ENCODE measurements at places on chromosomes 16 and 17.

DNA sequence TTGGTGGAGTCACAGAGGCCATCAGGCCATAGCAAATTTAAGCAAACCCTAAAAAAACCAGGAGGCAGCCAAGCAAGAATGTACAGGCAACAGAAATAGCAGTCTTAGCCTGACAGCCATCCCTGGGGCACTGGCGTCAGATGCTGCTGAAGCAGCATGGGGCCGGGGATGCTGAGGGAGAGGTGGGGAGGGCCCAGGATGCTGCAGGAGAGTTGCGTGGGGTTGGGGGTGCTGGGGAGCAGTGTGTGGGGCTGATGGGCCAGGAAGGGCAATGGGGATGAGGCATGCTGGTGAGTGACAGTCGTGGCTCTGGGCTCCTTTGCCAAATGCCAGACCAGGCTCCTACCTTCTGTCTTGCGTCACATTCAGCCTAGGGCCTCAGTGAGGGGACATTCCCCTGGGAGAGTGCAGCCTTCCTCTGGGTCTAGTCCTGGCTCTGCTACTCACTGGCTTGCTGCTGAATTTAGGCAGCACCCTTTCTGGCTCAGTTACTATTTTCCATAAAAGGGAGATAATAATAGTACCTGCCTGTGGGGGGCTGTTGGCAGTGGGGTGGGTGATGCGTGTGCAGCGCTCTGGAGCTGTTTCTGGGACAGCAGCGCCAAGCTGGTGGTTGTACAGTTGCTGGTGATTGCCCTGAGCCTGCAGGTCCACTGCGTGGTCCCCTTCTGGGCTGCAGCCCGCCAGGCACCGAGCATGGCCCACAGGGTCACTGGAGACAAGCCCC is 88.1 kb downstream of the AMFR start:
- H3K27me3 ChIP-seq = no peaks in the 10 kb centered on the region
- no peak for DNase-seq
- no peak overlapping the region for H3K4me3 ChIP-seq

DNA sequence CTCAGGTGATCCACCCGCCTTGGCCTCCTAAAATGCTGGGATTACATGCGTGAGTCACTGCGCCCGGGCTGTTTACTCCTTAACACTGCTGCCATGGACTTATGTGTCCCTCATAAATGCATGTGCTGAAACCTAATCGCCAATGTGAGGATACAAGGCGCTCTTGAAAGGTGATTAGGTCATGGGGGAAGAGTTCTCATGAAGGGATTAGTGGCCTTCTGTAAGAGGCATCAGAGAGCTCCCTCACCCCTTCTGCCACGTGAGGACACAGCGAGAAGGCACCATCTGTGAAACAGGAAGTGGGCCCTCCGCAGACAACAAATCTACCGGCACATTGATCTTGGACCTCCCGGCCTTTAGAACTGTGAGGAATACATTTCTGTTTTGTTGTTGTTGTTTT is 19.1 kb downstream of the ITPRIPL2 start:
- H3K4me1 ChIP-seq = no peaks in the 10 kb centered on the region
- no peak overlapping the region for H3K4me3 ChIP-seq
- H3K36me3 ChIP-seq = no peaks in the 10 kb centered on the region
- no peaks in the 10 kb centered on the region for H3K27me3 ChIP-seq

GRCh38 chr16:35713762-35714650 is 2254.6 kb downstream of the TP53TG3F start:
- H3K27me3 ChIP-seq = no peaks in the 10 kb centered on the region
- H3K27ac ChIP-seq = no peak overlapping the region
- no peak for DNase-seq
- H3K36me3 ChIP-seq = no peaks in the 10 kb centered on the region

GRCh38 chr17:48757524-48757961 is 29.0 kb upstream of the HOXB13 start:
- H3K4me1 ChIP-seq = no peaks in the 10 kb centered on the region
- no peak overlapping the region for H3K27ac ChIP-seq
- no peaks in the 10 kb centered on the region for H3K36me3 ChIP-seq
- peaks cover 100% of the 10 kb centered on the region for H3K27me3 ChIP-seq

DNA sequence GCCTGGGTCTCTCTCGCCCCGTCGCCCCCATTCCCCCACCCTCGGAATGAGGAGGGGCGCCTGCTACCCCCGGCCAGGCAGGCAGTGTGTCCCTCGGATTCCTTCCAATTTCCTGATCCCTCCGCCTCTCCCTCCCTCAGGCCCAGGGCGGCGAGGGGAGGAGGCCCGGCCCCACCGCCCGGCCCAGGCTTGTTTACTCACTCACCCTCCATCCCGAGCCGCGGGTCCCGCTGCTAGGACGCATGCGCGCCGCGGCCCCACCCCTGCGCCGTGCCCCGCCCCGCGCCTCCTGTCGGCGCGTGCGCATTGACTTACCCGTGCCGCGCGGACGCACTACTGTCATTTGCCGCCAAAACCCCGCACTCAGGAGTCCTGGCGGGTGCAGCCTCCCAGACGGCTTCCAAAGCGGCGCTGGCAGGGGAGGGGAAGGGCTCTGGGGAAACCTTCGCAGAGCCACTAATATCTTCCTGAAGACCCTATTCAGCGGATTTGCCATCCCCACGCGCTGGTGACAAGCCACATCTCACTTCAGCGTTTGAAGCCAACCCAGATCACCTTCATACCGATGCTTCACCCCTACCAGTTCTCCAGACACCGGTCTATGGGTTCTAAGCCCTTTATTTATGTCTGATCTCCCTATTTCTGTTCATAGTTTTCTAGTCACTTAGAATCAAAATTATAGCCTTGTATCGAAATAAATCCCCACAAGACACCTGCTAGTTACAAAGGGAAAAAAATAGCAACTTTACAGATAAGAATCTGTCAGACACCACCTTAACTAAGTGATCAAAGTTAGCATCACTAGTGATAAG is at the start of gene EZH1:
TSS of gene EZH1 (minus strand) at position 235 of the 812 bp plus-strand sequence. CDS start 16,099 bp downstream, outside the sequence.
- peaks cover 10% of the 10 kb centered on the region for H3K4me1 ChIP-seq
- peak; percentile 95 for DNase-seq
- H3K4me3 ChIP-seq = peak within 1 kb of the TSS; percentile 76
- peak within 1 kb of the TSS; percentile 96 for H3K27ac ChIP-seq
- no peaks in the 10 kb centered on the region for H3K36me3 ChIP-seq

DNA sequence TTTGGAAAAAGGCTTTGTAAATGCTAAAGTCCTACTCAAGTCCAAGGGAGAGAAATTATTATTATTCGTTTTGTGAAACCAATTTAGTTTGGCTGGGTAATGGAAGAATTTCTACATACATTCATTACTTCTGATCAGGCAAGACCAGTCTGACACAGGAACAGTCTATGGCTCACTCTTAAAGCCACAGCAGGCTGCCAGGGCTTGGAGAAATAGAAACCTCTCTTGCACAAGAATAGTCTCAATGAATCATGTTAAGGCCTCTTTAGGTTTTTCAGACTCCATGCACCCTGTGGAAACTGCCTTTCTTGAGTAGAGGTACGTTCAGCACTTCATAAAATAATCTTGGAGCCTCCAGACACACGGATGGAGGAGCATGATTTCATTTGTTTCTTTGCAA is 167.7 kb downstream of the IRX3 start:
- H3K27ac ChIP-seq = no peak overlapping the region
- no peaks in the 10 kb centered on the region for H3K4me1 ChIP-seq

DNA sequence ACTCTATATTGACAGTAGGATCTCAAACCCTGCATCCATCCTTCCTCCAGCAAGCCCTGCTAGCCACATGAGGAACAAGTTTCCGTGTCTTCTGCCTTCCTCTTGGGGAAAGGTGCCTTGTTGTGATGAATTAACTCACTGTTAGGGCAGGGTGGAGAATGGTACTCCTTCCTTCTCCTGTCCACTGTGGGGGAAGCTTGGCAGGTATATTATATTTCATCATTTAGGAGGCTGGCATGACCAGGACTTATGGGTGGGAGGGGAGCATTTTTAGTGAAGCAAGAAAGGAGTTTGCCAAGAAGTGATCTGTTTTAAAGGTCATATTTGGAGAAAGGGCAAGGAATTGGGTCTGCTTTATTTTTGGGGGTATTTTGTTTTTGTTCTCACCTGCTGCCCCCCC is 9.3 kb upstream of the CDC6 start:
- no peak overlapping the region for H3K27ac ChIP-seq
- H3K36me3 ChIP-seq = peaks cover 31% of the 10 kb centered on the region
- no peak for DNase-seq
- no peaks in the 10 kb centered on the region for H3K27me3 ChIP-seq
- no peaks in the 10 kb centered on the region for H3K4me1 ChIP-seq

- no peak overlapping the region for H3K4me3 ChIP-seq
- no peaks in the 10 kb centered on the region for H3K27me3 ChIP-seq
- DNase-seq = no peak
- H3K4me1 ChIP-seq = peaks cover 30% of the 10 kb centered on the region
- peak overlapping the region; percentile 99 for H3K27ac ChIP-seq
- no peaks in the 10 kb centered on the region for H3K36me3 ChIP-seq
Observed at GRCh38 chr16:57516773-57517172, 19.6 kb downstream of the CCDC102A start.

GRCh38 chr16:87681981-87682570 is 79.8 kb downstream of the JPH3 start:
- DNase-seq = peak; percentile 78
- H3K27me3 ChIP-seq = no peaks in the 10 kb centered on the region
- H3K27ac ChIP-seq = no peak overlapping the region
- H3K4me1 ChIP-seq = no peaks in the 10 kb centered on the region

GRCh38 chr16:80006241-80007215 is 406.0 kb upstream of the MAF start:
- H3K27ac ChIP-seq = no peak overlapping the region
- peaks cover 83% of the 10 kb centered on the region for H3K27me3 ChIP-seq
- H3K4me3 ChIP-seq = no peak overlapping the region
- no peaks in the 10 kb centered on the region for H3K4me1 ChIP-seq

DNA sequence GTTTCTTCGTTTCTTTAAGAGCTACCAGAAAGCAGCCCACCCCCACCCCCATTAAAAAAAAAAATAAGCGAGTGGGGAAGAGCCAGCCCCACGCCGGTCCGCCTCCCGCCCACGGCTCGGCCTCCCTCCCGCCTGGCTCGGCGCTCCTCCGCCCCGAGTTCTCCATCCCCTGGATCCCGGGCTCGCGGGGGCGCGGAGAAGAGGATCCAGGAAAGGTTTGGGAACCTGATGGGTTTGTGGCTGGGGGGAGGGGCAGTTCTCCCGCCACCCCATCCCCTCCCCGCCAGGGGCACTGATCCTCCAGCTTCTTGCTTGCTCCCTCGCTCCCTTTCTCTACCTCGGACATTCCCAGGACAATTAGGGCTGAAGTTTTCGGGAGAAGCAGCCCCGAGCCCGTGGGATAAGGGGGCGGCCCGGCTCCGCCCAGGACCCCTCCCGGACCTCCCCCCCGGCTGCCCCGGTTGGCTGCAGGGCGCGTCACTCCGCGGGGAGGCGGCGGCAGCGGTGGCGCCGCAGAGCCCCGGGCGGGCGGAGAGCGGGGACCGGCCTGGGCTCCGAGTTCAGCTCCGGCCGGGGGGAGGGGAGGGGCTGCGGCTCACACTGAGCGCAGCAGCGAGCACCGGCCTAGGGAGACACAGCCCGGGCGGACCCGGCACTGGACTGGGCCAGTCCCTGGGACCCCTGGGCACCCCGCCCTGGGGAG is 1.0 kb upstream of the SALL1 start:
- peak; percentile 95 for DNase-seq
- H3K27me3 ChIP-seq = peaks cover 11% of the 10 kb centered on the region
- H3K27ac ChIP-seq = peak overlapping the region; percentile 89
- H3K4me3 ChIP-seq = peak overlapping the region; percentile 68
- H3K36me3 ChIP-seq = no peaks in the 10 kb centered on the region
- peaks cover 42% of the 10 kb centered on the region for H3K4me1 ChIP-seq

DNA sequence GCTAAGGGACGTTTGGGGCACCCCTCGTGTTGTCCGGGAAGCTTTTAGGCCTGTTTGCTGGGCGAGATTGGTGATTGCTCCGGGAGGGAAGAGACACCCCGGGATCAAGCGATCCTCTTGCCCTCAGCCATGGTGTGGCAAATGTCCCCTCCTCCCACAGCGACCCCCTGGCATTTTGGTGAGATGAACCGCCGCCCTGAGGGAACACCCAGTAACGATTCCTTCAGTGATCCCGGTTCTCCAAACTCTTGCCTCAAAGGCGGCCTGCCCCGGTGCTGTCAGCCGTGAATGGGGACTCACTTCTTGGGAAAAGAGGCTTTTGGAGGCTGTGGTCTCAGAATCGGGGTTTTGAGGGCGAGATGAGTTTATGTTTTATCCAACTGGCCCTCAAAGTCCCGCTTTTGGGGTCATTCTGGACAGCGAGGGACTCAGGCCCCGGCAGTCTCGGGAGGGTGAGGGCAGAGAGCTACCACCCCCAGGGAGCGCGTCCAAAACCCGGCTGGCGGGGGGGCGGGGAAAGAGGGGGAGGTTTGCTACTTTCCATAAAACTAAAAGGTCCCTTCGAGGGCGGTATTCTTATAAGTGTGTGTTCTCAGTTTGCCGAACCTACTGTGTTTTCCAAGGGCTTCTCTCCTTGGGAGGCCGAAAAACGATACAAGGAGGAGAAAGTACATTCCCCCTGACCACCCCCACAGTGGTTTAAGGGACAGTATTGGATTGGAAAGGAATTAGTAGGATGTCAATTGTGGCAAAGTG is 232.7 kb downstream of the MRTFB start:
- peaks cover 22% of the 10 kb centered on the region for H3K4me1 ChIP-seq
- peak overlapping the region; percentile 90 for H3K4me3 ChIP-seq
- no peak overlapping the region for H3K27ac ChIP-seq

GRCh38 chr17:68660302-68660701 is 59.1 kb upstream of the FAM20A start:
- H3K27me3 ChIP-seq = no peaks in the 10 kb centered on the region
- H3K27ac ChIP-seq = no peak overlapping the region
- no peaks in the 10 kb centered on the region for H3K4me1 ChIP-seq
- H3K4me3 ChIP-seq = no peak overlapping the region
- DNase-seq = no peak

DNA sequence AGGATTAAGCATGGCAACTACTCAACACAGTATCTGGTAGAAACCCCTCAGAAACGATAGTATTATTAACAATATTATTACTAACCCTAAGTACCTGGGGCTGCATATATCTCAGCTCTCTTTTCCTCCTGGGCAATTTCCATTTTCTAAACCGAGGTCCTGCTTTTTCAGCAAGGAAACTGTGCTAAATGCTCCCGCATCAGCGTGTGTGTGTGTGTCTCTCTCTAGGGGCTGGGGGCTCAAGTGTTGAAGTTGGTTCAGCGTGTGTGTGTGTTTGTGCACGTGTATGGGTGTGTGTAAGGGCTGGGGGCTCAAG is 169.3 kb upstream of the MAF start:
- H3K27me3 ChIP-seq = peaks cover 4% of the 10 kb centered on the region
- no peak overlapping the region for H3K27ac ChIP-seq
- H3K36me3 ChIP-seq = no peaks in the 10 kb centered on the region
- peak overlapping the region; percentile 49 for H3K4me3 ChIP-seq
- DNase-seq = no peak
- H3K4me1 ChIP-seq = no peaks in the 10 kb centered on the region

- H3K27me3 ChIP-seq = no peaks in the 10 kb centered on the region
- H3K36me3 ChIP-seq = peaks cover 14% of the 10 kb centered on the region
- H3K27ac ChIP-seq = peak overlapping the region; percentile 38
- peak; percentile 90 for DNase-seq
- no peak overlapping the region for H3K4me3 ChIP-seq
Observed at GRCh38 chr17:49315551-49316257, 46.3 kb downstream of the ZNF652 start.

DNA sequence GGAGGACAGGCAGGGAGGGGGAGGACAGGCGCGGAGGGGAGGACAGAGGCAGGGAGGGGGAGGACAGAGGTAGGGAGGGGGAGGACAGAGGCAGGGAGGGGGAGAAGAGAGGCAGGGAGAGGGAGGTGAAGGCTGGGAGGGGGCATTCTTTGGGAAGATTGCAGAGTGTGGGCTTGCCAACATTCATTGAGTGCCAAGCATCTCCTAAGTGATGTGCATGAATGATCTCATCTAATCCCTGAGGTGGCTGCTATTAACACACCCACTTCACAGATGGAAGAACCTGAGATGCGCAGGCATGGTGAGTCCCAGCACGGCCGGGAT is 58.3 kb downstream of the NT5M start:
- no peaks in the 10 kb centered on the region for H3K36me3 ChIP-seq
- H3K27ac ChIP-seq = no peak overlapping the region
- H3K4me3 ChIP-seq = no peak overlapping the region
- DNase-seq = no peak
- no peaks in the 10 kb centered on the region for H3K27me3 ChIP-seq

Measured in cardiac muscle cell (in vitro differentiated cells and primary cell).